Right kidney (tissue), 9 donors: ENCODE measurements at places on chromosomes 6 and 20.

- no peak for DNase-seq
Measured at GRCh38 chr6:168021581-168021980, 24.1 kb downstream of the KIF25 start.

GRCh38 chr6:110233770-110234374 is 53.6 kb downstream of the CDC40 start:
- DNase-seq: no peak

DNA sequence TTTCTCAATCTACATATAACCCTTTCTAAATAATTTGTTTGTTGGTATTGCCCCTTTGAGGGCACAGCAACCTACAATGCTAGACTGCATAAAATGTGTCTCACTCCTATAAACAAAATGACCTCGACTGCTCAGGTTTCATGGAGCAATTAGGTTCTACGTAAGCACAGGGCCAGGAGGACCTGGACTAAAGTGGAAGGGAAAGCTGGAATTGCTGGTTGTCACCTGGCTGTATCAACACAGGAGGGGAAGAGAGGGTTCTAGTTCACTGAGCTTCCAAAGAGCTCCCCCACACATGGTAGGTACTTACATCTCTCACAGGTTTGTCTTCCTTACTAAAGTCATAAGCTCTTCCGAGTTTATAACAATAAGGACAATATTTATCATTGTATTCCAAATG is 51.0 kb downstream of the NCOA6 start:
- no peak for DNase-seq

DNA sequence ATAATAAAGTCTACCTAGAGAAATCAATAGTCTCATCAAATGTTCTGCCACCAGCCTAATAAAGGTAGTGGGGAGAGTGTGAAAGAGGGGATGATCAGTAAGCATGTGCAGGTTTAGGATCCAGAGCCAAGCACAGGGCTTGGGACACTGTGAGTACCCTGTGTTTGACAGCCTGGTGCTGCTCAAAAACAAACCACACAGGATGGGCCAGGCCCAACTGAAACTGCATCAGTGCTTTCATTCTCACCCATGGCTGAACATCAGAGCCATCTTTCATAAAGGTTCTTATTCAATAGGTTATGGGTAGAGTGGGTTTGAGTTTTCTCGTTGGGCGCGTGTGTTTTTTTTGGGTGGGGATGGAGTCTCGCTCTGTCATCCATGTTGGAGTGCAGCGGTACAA is 87.3 kb upstream of the NHSL1 start:
- DNase-seq: no peak

DNA sequence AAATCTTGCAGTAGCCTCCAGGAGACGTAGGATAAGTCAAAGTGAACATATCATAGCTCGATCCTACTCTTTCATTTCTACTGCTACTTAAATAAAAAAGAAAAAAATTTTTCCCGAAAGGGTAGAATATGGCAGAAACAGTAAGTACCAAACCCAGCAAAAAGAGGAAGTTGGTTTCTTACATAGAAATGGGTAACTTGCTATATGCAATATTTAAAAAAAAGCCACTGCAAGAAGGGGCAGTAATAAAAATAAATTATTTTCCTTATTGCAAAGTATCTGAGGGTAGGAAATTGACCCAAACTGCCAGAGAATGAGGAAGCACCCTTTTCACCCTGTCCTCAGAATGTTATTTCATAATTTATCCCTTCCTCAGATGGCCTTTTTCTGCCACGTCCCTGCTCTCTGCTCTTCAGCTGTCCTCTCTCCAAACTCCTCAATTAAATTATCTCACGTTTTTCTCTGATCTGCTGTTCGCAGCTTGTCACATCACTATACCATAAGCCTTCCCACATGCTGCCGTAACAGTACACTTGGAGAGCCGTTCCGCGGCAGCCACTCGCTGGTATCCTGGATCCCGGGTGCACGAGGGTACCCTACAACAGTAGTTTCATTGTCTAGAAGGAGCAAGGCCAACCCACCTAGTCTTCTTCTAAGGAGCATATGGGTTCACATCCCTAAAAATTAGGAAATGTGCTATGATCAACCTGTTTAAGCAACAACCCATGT is 149.6 kb downstream of the BACH2 start:
- DNase-seq: no peak

GRCh38 chr6:111669326-111669725 is 63.6 kb upstream of the TRAF3IP2 start:
- no peak for DNase-seq

DNA sequence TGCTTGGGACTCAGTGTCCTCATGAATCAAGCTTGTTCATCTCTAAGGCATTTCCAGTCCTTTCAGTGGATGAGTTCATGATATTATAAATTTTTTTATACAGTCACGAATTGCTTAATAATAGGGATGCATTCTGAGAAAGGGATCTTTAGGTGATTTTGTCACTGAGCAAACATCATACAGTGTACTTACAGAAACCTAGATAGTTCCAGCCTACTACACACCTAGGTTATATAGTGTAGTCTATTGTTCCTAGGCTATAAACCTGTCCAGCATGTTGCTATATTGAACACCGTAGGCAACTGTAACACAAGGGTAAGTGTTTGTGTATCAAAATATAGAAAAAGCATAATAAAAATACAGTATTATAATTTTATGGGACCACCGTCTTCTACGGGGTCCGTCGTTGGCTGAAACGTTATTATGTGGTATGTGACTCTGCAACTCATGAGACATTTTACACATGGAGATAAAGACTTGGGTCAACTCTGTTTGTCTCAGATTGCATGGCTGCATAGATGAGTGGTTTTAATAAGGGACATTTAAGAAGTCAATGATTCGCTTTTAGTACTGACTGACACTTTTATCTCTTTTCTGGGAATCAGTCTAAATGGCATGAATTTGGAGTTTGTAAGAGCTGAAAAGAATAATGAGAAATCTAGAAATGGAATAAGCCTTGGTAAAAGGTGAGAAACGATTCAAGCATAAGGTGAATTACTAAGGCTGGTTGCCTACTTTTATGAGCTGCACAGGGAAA is 33.2 kb downstream of the CLIC5 start:
- no peak for DNase-seq

DNA sequence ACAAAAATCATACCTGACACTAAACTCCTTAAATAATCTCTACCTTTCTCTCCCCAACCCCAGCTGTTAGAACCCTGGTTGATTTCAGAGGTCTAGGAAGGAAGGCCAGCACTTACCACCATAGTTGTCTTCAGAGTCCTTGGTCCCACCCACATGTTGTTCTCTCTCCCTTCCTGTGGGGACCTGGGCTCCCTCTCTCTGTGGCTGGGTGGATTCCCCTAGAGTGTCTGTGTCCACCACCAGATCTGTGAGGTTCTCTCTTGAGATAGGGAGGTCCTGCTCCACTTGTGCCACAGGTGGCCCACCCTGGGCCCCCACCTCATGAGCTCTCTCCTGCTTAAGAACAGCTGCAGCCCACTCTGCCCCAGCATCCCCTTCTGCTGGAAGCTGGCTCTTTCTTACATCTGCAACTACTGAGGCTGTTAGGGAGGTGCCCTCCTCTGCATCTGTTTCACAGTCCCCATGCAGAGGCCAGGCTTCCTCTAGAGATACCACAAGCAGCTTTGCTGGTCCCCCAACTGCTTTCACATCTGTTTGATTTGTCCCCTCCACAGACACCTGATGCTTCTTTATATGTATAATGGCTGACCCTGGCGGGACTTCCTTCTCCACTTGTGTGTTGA is 5.2 kb downstream of the MDC1 start:
- DNase-seq: no peak

GRCh38 chr6:88814909-88815308 is 148.5 kb downstream of the RNGTT start:
- no peak for DNase-seq

GRCh38 chr20:48292806-48293205 is 507.5 kb upstream of the SULF2 start:
- no peak for DNase-seq

DNA sequence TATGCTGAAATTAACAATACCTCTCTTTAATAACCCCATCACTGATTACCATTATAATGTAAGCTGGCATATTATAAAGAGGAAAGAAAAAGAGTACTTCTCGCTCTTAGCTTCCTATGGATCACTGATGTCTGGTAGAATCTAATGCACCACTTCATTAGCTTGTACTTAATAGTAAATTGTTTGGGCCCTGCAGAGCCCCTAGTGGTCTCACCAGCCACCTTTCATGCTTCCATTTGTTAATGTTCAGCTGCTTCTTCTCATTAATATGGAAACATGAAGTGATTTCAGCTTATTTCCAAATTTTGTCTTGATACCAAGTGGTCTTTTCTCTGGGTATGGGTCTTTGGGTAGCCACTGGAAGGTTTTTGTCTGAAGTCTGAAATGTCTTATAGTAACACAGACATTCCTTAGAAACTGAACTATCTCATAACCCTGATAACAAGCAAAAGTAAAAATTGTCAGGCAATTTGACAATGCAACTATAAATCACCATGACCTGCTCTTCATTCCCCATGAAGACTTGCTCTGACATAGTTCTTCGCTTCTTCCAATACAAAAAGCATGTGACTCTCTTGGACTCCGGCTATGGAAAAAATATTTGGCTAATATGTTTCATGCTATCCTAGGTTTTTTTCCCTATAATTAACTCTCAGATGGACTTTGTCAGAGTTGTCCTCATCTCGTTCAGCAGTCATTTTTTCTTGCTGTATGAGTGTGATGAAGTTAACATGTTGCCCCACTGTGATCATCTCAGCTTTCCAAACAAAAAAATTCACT is 395.8 kb upstream of the MARCKS start:
- DNase-seq: no peak

DNA sequence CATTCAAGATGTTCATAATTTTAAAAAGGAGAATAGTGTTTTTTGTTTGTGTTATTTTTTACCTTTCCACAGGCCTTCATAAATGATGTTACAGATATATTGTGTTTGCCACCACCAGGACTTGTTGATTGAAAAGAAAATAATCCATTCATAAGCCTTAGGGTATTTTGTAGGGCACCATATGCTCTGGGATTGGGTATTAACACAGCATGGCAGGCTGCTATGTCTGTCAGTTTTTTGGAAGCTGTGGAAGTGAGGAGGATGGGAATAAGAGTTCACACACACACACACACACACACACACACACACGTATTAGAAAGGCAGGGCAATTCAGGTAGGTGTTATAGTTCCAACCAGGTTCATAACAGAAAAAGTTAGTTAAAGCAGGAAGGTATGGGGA is 237.9 kb downstream of the HDGFL1 start:
- DNase-seq: no peak

DNA sequence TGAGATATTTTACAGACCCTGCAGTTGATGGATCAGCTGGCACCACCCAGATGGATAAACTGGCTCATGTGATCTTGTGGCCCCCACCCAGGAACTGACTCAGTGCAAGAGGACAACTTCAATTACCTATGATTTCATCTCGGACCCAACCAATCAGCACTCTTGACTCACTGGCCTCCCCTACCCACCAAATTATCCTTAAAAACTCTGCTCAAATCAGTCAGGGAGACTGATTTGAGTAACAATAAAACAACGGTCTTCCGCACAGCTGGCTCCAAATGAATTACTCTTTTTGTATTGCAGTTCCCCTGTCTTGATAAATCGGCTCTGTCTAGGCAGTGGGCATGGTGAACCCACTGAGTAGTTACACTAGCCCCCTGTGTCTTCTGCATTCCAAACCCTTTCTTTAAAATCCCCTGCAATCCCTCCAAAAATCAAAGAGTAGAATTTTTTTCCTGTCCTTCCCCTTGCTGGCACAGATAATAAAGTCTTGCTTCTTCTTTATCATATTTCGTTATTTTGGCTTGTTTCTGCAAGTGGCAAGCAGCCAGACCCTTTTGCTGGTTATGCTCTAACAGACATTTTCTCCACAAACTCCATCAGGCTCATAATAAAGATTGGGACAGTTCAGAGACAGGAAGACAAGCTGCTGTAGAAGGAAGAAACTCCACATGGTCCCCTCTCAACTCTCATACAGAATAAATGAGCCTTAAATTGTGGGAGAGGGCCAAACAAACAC is 48.3 kb downstream of the OR2B6 start:
- DNase-seq: no peak

DNA sequence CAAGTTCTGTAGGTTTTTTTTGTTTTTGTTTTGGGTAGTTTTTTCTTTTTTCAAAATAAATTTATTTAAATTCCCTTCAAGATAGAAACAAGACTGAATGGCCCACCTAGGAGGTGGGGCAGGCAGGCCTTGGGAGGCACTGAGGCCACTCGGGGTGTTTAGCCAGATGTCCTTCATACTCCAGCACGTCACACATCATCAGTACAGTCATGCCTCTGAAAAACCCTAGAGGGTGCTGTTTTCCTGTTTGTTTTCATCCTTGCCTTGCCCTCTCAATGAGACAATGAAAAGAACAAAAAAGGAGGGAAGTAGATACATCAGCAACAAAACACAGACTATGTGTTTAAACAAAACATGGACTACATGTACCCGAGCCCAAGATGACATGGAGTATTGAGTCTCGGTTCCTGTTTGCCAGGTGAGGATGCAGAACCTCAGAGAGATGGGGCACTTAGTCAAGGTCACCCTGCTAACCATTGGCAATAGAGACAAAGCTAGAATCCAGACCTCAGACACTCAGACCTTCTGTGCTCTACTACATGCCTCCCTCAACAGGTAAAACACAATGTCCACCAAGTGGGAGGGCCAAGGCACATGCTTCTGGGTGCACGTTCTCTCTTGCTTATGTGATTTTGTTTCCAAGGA is 26.8 kb upstream of the CLIC5 start:
- no peak for DNase-seq

GRCh38 chr6:68247782-68248181 is 387.3 kb upstream of the ADGRB3 start:
- no peak for DNase-seq

- no peak for DNase-seq
Measured at GRCh38 chr20:32533732-32534131, 51.4 kb downstream of the NOL4L start.

GRCh38 chr20:16446991-16447390 is 126.3 kb downstream of the KIF16B start:
- no peak for DNase-seq

- no peak for DNase-seq
Measured at GRCh38 chr6:72551470-72551869, 70.4 kb upstream of the KCNQ5 start.

GRCh38 chr20:32877507-32877906 is 18.8 kb downstream of the EFCAB8 start:
- DNase-seq: no peak

DNA sequence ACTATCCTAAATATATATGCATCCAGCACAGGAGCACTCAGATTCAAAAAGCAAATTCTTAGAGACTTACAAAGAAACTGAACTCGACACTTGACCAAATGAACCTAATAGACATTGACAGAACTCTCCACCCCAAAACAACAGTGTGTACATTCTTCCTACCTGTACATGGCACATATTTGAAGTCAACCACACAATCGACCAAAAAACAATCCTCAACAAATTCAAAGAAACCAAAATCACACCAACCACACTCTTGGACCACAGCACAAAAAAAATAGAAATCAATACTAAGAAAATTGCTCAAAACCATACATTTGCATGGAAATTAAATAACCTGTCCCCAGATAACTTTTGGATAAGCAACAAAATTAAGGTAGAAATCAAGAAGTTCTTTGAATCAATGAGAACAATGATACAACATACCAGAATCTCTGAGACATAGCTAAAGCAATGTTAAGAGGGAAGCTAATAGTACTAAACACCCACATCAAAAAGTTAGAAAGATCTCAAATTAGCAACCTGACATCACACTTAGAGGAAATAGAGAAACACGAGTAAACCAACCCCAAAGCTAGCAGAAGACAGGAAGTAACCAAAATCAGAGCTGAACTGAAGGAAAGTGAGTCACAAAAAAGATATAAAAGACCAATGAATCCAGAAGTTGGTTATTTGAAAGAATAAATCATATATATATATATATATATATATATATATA is 12.5 kb upstream of the TREM1 start:
- DNase-seq: no peak
